K562 (cell line): ENCODE measurements at places on chromosomes 6 and 20.
A peak's percentile ranks its signal among the peaks of the same experiment; 100 is the strongest.

DNA sequence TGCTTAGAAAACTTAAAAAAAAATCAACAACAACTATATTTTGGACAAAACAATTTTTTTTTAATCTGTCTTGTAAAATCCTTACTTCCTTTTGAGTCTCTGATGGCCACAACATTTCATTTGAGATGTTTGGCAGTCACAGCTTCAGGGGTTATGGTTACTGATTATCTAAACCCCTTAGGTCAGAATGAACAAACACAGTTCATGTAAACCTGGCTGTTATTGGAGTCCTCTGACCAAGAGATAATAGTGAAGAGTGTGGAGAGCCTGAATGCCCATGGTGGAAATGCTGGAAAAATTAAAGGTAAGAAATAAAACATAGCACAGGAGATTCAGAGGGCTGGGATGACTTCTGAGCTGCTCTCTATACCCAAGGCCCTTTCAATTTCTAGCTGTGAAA lies 38.2 kb downstream of the TMX4 start:
- no peak for DNase-seq

GRCh38 chr6:13515912-13516311 lies 28.5 kb upstream of the GFOD1 start:
- DNase-seq, result no peak

- DNase-seq, result no peak
These were observed 269.0 kb downstream of the COL12A1 start for GRCh38 chr6:74936886-74937285.

DNA sequence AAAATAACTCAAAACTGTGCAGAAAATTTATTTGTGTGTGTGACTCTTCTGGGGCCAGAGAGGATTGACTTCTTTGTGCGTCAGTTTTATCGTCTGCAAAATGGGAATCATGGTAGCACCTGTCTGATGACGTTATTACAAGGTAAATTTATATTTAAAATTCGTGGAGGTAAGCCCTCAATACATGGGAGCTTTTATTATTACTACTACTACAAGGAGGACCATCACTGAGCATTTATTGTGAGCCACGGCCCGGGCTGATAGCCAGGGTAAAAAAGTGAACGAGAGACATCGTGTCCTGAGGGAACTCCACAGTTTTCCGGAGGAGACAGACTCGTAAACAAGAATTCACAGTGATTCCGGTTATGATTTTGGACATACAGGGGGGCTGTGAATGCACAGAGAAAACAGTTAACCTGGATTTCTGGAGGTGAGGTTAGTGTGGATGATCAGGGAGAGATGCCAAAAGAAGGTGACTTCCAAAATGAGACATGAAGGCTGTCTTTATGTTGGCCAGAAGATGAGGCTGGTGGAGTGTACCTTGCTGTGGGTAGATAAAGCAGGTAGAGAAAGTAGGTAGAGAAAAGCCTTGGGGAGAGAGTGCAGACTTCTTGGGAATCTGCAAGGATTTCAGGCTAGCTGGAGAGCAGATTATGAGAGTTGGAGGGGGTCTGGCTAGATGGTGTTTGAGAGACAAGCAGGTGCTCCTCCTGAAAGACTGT lies 10.6 kb upstream of the SERINC3 start:
- DNase-seq, result no peak

GRCh38 chr6:2581611-2582010 lies 169.1 kb downstream of the MYLK4 start:
- no peak for DNase-seq

DNA sequence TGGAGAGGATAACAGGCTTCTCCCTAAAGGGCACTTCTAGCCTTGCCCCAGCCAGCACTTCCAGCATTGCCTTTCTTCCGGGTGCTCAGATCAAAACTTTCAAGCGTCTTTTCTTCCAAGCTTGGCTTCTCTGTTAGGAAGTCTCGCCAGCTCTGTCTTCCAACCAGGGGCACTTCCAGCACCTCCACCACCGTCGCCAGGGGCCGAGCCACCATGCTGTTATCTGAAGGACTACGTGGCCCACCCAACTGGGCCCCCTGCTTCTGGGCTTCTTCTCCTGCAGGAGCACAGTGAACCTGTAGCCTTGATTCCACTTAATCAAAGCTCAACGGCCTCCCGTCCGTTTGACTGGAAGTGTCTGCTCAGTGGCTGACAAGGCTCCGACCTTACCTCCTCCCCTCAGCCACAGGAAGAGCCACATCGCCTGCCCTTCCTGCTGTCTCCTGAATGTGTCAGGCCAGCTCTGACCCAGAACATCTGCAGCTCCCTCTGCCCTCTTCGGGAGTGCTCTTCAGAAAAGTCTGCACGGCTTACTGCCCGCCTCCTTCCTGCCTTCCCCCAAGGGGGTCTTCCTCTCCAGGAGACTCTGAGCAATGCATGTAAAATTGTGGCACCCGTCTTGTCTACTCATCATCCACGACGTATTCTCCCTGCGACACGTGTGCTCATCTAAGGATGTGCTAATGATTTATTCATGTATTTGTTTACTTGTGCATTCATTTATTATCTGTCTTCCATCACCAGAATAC lies 527.0 kb downstream of the CDH26 start:
- DNase-seq, result no peak

- no peak for DNase-seq
These were observed 56.3 kb downstream of the KCNS1 start for GRCh38 chr20:45044601-45045000.

GRCh38 chr6:158772851-158773371 lies 46.3 kb downstream of the EZR start:
- DNase-seq, result no peak

DNA sequence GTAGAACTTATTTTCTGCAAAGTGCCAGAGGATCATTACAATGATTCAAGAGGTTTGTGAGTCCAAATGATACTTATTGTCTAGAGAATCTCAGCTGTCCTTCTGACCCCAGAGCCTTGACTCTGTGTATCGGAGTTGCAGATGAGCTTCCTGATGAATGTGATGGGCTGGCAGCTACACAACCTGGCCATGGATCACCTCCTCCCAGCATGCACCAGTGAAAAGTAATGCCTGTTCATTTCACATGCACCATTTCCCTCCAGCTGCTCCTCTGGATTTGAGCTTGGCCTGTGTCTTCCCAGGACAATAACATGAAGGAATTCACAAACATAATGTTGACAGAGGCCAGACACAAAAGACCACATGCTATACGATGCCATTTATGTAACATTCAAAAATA lies 30.0 kb downstream of the SNHG17 start:
- DNase-seq, result no peak

GRCh38 chr6:141809901-141810300 lies 322.8 kb upstream of the GJE1 start:
- DNase-seq, result no peak

DNA sequence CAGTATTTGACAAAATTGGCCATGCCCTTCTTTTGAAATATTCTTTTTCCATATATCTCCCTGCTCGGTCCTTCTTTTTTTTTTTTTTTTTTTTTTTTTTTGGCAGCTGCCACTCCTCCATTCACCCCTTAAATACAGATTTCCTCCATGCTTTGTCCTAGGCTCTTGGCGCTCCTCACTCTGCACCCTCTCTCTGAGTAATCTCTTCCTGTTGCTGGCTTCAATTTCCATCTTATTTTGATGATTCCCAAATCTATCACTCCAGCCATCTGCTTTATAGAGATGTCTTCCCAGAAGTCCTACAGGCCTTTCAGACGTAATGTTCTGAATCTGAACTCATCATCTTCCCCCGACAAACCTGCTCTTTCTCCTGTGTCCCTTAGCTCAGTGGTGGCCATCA lies 12.8 kb upstream of the KLHL32 start:
- DNase-seq, result no peak

GRCh38 chr20:4047614-4048013 lies 32.3 kb upstream of the RNF24 start:
- DNase-seq, result no peak

GRCh38 chr6:28522594-28523240 lies 3.0 kb upstream of the GPX5 start:
- DNase-seq, result no peak

GRCh38 chr6:84551797-84552196 lies 212.6 kb downstream of the TBX18 start:
- DNase-seq, result no peak

DNA sequence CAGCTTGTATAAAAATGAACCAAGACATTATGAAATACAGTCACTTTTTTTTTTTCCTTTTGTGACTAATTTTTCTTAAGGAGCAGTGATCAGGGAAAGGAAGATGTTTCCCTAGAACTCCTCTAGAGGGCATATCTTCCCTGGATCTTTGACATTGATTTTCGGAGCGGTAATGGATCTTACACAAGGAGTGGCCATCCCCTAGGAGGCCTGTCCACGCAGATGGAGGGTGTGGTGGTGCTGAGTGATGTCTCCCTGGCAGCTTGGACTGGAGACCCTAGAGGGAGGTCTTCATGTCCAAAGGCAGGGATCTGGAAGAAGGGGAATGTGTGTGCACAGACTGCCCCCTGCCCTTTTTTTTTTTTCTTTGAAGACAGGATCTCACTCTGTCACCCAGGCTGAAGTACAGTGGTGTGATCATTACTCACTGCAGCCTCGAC lies 7.0 kb upstream of the KIFC1 start:
- DNase-seq, result peak; percentile 44

DNA sequence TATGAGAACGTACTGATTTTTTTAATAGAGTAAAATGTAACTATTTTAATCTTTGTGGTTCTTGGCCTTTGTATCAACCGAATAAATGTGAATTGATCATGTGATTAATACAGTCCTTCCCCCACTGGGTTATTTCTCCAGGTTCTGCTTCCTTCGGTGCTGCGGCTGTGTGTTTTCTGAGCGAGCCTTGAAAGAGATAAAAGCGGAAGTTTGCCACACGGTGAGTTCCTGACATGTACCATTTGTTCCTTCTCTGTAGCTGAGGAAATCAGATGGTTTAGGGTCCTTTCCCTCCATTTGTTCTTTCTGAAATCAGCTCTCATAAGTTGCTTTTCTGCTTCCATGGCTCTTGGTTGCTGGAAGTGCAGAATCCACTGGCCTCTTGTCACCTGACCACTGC lies 15.5 kb downstream of the RTF2 start:
- DNase-seq, result no peak

GRCh38 chr6:36855750-36856149 lies 16.5 kb upstream of the CPNE5 start:
- no peak for DNase-seq

DNA sequence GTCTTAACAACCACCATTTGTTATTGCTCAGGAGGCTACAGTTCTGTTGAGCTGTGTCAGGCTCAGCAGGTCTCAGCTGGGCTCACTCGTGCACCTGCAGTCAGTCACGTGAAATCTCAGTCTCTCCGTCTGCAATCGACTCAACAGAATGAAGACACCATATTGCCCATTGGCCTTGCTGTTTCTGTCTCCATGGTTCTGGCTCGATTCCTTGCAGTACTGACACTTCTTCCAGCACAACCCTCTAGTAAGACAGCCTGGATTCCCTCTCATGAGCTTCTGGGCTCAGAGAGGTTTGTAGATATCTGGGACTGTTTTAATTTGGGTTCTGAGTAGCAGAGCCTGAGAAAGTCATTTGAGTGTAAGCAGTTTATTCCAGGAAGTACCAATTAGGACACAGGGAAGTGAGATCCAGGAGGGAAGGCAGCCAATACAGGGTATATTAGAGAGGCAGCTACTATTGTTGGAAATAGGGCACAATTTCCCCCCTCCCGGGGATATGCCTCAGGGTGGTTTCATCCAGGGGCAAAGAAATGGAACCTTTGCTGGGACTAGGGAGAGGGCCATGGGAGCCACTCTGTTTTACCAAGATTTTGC lies 87.4 kb upstream of the RALGAPA2 start:
- DNase-seq, result no peak
